HuH-7.5 (cell line): ENCODE measurements at places on chromosomes 12 and 14.
A peak's percentile ranks its signal among the peaks of the same experiment; 100 is the strongest.

DNA sequence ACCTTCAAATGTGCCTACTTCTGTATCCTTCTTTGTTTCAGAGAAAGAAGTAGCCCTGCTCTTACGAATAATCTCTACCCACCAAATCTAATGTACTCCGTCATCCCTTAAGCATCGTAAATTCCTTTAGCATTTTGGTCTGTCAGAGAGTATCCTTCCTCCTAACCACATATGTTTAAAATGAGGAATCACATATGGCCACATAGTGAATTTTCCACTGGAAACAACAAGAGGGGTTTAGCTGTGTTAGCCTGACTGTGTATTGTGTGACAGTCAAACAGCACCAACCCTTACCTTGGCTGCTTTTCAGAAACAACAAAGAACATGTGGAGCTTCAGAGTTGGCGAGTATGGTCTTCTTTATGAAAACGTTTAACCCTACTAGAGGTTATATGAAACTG is 5.5 kb downstream of the LUM start:
- DNase-seq = no peak

DNA sequence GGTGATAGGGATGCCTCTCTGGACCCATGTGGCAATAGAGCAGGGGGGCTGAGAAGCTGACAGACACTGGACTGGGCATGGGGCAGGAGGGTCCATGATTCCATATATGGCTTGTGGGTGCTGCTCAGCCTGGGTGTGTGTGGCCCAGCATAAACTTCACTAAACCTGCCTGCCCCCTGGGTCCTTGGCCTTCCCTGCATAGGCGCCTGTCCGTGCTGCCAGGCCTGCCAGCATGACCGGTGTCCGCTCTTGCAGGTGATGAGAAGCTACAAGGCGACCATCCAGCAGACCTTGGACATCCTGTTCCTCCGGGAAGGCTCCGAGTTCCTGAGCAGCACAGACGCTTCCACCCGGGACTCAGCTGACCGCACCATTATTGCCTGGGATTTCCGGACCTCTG is 61.6 kb downstream of the BEGAIN start:
- DNase-seq = no peak

DNA sequence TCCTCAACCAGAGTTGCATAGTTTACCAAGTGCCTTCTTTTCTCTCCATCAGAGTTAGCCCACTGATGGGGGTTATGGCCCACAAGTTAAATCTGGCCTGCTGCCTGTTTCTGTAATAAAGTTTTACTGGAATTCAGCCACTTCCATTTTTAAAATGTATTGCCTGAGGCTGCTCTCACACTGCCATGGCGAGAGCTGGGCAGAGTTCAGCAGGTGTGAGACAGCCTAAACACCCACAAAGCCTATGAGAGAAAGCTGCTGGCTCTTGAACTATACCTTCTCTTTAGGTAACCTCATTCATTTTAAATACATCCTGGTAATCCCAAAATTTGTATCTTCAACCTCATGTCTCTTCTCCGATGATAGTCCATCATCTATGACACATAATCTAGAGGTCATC is 86.1 kb downstream of the BCL2L14 start:
- no peak for DNase-seq

DNA sequence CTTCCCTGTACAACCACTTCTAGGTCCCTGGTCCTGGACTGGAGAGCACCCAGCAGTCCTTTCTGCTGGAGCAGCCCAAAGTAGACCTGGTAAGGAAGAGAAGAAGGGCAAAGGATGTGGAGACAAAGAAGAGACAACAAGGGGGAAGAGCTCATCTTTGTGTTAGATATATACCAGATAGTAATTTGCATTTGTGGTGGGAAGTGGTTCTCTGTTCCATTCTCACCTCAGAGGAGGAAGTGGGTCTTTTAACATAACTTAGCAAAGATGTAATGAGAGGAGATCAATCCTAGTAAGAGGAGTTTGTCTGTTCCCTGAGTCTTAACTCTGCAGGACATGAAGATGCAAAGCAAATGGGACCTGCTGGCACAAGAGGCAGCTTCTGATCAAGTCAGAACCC is 8.0 kb downstream of the CCDC198 start:
- DNase-seq = no peak

DNA sequence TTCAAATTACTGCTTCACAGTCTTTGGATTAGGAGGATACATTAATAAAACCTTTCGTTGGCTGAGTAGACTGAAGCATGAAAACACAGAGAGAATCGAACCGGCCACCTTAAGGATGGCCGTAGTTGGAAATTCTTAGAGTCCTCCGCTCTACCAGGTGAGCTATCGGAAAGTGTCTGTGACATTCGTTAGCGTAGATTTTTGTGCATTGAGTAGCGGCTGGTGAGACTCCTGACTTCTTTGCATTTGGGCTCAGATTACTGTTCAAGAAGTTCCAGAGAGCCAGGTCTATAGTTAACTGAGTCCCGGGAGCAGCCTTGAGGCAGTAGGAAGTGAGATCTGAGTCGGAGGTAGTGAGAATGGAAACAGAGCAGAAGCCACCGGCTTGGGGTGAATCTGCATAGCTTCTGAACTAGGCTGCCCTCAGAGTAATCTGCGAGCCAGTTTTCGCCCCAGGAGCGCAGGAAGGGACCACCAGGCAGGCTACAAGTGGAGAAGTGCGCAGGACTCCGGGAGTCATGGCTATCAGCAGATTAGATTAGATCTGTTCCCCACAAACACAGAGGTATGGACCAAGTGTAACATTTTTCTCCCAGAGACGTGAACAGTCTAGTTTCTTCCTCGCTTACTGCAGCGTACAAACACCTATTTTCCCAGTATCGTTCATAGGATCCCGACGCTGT is 11.0 kb downstream of the OR6S1 start:
- no peak for DNase-seq

DNA sequence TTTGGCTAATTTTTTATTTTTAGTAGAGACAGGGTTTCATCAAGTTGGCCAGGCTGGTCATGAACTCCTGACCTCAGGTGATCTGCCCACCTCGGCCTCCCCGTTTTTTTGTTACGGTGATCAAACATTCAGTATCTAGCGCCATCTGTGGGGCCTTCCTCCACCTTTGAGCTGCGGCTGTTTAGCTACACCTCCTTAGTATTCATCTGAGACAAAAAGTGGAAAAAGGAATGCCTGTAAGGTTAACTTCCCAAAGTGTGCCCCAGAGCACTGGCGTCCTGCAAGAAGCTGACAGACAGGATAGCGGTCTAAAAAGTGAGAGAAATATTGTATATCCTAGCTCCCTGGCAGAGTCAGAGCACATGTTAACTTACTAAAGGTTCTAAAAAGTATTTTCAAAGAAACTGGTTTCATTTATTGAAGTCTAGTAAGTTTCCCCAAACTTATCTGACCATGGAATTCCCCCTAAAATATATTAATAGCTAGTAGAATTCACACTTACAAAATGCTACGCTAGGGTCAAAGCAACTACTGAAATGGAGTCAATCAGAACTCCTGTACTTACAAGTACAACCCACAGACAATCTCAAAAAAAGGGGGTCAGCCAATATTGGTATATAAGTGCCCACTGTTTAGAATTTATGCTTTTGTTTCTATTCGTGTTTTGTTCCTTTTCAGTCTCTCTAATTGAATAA is 59.1 kb downstream of the DUSP16 start:
- DNase-seq = no peak

DNA sequence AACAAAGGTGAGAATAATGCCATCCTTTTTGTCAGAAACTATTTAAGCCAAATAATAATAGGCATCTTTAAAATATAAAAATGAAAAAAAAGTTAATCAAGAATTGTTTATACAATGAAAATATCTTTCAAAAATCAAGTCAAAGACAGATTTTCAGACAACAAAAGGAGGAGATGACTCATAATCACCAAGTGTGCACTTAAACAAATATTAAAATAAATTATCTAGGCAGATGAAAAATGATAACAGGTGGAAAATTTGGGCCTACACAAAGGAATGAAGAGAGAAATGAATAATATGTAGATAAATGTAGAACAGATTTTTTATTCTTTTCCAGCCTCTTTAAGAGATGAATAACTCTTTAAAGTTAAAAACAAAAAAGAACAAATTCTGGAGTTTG is 250.0 kb upstream of the PLEKHG7 start:
- no peak for DNase-seq

GRCh38 chr14:44945264-44945663 is 16.5 kb downstream of the KLHL28 start:
- no peak for DNase-seq

GRCh38 chr14:71142375-71143038 is 235.2 kb downstream of the PCNX1 start:
- no peak for DNase-seq

DNA sequence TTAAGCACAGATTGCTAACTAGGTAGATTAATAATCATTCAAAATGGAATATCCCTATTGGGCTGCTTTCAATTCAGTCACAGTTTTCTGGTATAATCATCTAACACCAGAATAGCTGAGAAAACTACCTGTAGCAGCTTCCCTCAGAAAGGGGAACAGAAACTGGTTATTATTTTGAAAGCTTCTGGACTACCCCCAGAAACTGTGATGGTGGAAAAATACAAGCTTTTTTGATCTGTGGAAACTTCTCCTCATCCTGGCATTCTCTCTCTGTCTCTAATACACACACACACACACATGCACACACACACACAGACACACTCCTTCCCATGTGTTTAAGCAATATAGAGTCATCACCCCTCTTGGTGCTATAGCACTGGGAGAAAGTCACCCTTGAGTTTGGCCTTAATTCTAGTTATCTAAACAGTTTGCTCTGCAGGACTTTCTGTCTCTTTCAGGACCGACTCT is 251.5 kb upstream of the LMO3 start:
- DNase-seq = no peak

GRCh38 chr12:129245769-129246168 is 392.5 kb downstream of the GLT1D1 start:
- DNase-seq = no peak

- DNase-seq = no peak
These were observed 305.2 kb upstream of the SYT1 start for GRCh38 chr12:78559416-78559815.

DNA sequence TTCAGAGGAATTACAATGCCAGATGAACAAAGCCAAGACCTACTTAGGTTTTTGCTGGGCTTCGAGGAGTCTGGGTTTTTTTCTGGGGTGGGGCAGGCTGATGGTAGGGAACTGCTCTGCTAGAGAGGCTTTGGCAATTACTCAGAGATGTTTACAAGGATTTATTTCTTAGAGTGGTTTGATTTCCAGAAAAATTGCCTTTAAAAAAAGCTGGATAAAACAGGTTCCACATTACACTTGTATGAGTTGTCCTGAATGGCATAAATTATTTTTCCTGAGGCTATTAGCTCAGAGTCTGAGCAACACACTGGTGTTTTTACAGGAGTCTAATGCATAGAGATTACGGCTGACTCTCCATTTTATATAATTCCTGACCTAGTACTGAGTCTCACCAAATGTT is 118.5 kb upstream of the FRMD6 start:
- no peak for DNase-seq

DNA sequence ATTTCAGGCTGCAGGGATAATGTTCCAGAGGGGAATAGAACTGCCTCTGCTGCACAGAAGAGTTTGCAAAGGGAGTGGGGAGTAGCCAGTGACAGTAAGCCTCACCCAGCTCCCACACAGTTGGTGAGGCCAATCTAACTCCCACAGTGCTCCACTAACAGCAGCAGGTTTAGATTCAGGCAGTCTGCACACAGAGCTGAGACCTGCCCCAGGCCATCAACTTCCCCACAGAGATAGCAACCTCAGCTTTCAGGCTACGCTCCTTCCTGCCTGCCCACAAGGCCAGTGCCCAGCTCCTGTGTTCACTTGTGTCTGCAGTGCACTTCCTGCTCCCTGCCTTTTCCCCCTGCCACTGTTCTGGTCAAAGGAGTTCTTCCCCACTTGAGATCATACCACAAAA is 107.5 kb downstream of the TBC1D30 start:
- no peak for DNase-seq

GRCh38 chr12:132342251-132343227 is 13.2 kb upstream of the GALNT9 start:
- DNase-seq = peak; percentile 81

DNA sequence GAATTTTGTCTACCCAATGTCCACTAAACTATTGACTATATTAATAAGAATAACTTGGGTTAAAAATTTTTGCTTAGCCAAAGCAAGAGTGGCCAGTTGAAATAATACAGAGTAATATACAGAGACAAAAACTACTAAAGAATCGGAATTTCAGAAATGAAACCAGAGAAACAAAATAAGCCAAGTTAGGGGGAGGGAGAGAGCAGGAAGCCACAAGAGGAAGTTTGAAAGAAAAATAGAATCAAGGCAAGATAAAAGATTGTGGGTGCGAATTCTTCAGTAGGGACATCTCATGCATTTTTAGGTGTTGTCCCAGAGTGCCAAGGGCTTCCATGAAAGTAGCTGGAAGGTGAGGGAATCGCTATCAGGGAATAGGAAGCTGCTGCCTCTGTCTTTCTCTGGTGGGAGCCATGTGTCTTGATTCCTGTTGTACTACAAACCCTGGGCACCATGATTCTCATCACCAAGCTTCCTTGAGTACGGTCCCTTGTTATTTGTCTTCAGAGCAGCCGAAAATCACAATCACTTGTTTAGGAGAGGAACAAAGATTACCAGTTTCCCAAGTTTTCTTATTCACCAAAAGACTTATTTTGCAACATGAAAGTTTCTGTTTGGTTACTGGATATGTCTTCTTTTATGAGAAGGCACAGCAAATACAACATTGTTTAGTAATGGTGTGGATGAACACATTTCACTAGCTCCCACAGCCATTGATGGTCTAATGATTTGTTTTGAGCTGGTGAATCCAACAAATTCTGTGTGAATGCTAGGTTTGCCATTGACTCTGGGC is 16.7 kb downstream of the NEUROD4 start:
- DNase-seq = no peak

GRCh38 chr14:77088219-77088618 is 9.8 kb upstream of the CIPC start:
- DNase-seq = no peak

- DNase-seq = peak; percentile 51
These were observed 1.3 kb downstream of the BAZ2A start for GRCh38 chr12:56628671-56629458.

DNA sequence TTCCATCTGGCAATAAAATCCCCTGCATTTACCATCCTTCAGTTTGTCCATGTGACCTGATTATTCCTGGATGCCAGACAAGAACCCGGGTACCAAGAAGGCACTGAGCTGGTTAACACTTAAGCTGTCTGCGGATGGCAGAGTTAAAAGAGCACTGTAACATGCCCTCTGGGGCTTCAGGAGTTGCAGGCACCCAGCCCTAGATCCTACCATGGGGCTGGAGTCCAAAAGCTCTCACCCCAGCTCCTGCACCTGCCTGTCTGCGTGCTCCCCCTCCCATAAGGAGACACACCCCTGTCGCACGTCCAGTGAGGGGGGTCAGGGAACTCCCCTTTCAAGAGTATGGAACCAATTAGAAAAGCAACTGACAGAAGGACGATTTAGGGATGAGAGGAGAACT is 14.6 kb upstream of the FBXO34 start:
- DNase-seq = no peak

GRCh38 chr12:123937707-123938591 is 34.7 kb downstream of the CCDC92 start:
- DNase-seq = no peak
